Activated CD4-positive, alpha-beta T cell treated with anti-CD3 and anti-CD28 coated beads, Interleukin-2, amount 10 ng/mL, durations not matched to agents 7 days and 5 days (primary cell): ENCODE measurements at places on chromosomes 6 and 20. TPM values are rescaled to one million over a fixed set of nuclear protein-coding genes. Genes with fewer than 3 reads are reported as not detected.
A peak's percentile ranks its signal among the peaks of the same experiment; 100 is the strongest.

- DNase-seq: no peak
Measured at GRCh38 chr20:23867152-23867776, 12.3 kb downstream of the CST5 start.

DNA sequence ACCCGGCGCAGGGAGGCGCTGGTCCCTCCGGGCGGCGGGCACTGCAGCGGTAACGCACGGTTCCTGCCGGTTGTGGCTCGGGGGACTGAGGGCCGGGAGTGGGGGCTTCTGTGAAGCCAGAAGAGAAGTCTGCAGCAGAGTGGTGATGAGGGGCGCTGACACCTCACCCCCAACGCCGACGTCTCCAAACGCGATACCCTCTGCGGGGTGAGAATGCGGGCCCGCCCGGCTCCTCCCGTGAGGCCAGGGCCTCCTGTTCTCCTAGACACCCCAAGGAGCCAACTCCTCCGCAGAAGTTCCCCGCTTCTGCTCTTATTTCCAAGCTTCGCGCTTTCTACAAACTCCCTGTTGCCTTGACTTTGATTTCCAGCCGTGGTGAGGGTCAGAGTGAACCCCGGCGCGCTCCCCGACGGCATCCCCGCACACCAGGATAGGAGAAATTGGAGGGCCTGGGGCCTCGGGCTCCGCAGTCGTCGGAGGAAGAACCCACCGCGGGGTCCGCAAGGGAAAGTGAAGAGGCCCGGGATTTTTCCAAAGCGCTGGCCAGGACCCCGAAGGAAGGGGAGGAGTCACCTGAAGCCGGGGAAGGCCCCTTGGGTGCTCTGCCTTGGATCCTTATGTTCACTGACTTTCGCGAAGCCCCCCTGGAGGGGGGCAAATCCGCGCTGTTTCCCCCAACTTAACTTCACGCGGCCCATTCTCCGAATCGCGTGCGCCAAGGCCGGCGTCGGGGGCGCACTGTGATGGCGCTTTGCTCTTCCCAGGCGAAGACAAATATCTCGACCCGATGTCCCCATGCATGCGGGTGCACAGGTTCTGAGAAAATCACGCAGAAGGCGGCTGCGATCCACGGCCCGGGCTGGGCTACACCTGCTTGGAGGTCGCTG is 3.1 kb upstream of the INSM1 start:
- no peak for DNase-seq

DNA sequence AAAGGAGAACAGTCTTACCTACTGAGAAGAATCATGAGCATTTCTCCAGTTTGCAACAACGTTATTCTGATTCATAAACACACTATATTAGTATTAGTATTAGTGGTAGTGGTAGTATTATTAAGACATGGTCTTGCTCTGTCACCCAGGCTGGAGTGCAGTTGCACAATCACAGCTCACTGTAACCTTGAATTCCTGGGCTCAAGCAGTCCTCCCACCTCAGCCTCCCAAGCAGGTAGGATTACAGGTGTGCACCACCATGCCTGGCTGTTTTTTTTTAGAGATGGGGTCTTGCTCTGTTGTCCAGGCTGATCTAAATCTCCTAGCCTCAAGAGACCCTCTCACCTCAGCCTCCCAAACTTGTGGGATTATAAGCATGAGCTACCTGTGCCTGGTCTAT is 363.5 kb downstream of the SAMD5 start:
- DNase-seq: no peak

DNA sequence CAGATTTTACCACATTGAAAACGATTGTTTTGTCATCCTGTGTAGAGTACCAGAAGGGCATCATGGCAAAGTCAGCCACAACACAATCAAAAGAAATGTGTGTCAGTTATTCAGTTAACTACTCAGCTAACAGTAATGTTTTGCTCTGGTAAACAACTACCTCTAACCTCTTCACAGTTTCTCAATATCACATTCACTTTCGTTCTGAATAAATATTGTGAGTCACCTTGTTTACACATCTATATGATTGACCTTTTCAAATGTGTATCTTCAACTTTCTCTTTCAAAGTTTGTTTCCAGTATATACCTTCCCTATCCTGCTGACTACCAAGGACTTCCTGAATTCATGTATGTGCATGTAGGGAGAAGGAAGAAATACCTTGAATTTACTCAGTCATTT is 216.6 kb upstream of the UFL1 start:
- DNase-seq: no peak

MYO6 gene
- 0.65 TPM for total RNA-seq

DNA sequence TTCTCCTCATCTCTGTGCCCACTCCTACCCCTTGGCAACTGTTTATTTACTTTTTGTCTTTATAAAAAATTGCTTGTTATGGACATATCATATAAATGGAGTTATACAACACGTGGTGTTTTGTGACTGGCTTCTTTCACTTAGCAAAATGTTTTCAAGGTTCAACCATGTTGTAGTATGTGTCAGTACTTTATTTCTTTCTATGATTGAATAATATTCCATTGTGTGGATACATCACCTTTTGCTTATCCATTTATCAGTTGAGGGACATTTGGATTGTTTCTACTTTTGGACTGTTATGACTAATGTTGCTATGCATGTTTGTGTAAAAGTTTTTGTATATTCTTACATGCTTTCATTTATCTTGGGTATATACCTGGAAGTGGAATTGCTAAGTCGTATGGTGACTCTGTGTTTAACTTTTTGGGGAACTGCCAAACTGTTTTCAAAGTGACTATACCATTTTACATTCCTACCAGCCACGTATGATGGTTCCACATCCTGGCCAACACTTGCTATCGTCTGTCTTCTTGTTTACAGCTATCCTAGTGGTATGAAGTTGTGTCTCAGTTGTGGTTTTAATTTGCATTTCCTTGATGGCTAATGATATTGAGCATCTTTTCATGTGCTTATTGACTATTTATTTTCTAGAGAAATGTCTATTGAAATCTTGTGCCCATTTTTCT is 84.4 kb downstream of the SLX4IP start:
- peak; percentile 27 for DNase-seq

GRCh38 chr6:88167352-88167937 is 1.3 kb upstream of the CNR1 start:
- DNase-seq: no peak

PPIL6 gene
- 0.22 TPM for total RNA-seq

ADGRF1 gene
- not detected for total RNA-seq

SLC22A3 gene
- total RNA-seq: not detected

GRCh38 chr6:74605922-74606581 is 599.8 kb downstream of the COL12A1 start:
- DNase-seq: no peak

GRCh38 chr6:91299544-91300491 is 712.9 kb upstream of the MAP3K7 start:
- no peak for DNase-seq

DNA sequence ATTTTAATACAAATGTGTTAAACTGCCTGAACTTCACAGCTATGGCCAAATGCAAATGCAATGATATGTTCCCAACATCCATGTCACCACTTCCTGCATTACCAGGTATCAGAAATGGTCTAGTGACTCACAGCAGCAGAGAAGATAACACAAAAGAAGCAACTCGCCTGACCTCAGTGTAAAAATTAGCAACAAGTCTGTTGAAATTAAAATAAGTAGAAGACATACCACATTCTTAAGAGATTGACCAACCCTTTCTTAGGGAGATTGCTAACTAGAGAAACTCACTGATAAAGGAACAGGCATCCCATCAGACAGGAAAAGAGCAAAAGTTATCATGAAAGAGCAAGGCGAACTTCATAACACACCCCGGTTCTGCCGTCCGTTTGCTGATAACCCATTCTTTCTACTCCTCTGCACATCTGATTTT is 45.1 kb downstream of the RNASET2 start:
- no peak for DNase-seq

C20orf96 gene
- 7.8 TPM for total RNA-seq

- no peak for DNase-seq
Measured at GRCh38 chr20:41232973-41233926, 84.3 kb downstream of the ZHX3 start.

COL21A1 gene
- total RNA-seq: not detected

DNA sequence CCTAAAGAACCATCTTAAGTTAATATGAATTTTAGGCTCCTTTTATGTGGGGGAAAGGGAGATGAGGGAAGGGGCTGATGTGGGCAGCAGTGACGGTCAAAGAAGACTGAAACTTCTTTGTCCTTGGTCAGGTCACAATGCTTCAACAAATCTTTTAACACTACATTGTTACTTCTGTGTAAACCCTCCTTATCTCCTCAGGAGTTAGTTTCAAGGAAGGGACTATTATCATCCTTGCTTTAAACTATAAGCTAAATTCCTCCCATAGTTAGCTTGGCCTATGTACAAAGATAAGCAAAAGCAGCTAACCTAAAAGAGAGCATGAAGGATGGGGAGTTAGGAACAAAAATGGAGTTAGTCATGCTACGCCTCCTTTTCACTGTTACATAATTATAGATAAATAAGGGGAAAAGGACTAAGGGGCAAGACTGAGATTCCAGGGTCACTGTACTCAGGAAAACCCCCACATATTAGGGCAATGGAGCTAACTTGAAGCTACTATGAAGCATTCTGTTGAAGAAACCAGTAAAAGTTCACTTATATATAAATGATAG is 172.7 kb upstream of the RUNX2 start:
- DNase-seq: no peak

DNA sequence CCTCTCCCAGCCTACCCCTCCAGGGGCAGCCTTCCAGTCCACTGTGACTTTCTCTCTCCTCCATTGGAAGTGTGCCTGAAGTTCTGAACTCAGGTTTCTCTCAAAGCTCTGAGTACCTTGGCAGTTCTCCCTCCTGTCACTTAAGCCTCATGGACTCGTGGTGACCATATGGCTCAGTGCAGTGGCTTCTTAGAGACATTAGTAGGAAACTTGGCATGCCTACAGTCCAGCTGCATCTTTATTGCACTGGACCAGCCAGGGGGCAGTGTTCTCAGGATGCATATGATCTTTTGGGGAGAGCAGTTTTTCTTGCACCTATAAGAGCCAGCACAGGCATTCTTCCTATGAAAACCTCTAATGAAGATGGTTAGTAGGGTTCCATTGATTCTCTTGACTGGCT is 47.5 kb upstream of the KCNK16 start:
- no peak for DNase-seq

DNA sequence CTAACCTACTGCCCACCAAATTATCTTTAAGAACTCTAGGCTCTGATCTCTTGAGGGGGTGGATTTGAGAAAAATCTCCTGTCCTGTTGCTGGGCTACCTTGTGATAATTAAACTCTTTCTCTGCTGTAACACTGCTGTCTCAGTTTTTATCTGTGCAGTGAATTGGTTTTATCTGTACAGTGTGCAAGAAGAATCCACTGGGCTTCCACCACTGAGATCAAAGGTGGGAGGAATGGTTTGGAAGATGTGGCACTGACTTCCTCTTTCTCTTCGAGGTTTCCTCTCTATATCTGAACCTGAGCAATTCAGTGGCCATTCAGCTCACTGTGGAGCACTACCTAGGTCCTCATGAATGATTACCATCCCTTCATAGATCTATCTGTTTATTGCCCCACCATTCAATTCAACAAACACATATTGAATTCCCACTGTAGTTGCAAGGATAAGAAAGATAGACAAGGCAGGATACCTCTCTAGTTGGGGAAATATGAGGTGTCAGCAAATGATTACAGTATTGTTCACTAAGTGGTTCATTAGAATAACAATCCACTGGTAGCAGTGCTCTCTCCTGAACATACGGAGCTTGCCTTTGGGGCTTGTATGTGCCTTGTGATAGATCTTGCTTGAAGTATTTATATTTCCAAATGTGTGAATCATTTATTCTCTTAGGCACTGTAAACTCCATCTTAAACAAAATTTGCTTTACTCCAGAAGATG is 172.1 kb upstream of the ARG1 start:
- no peak for DNase-seq

DNA sequence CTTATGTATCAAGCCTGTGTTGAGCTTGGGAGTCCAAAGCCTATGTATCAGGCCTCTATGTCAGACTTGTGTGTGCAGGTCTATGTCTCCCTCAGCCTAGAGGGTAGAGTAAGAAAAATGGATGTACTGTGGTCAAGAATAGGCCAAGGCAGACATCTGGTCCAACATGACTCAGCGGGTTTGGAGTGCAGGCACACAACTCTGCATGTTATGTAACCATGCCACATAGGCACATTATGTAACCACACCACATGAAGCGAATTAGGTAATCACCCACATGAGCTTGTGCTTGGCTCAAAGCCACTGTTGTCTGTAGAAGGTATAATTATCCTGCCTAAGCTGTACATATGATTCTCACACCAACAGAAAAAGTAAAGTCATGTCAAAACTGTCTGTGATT is 1190.5 kb upstream of the EYS start:
- DNase-seq: no peak

HEY2 gene
- not detected for total RNA-seq

DUSP15 gene
- total RNA-seq: not detected
